Stimulated activated CD4-positive, alpha-beta T cell treated with anti-CD3 and anti-CD28 coated beads, TNF-alpha, amount 100 ng/mL, for 48 hours (primary cell): ENCODE measurements at places on chromosomes 3 and 15.

- DNase-seq = no peak
These were observed 213.9 kb upstream of the PFN2 start for GRCh38 chr3:150184426-150185071.

DNA sequence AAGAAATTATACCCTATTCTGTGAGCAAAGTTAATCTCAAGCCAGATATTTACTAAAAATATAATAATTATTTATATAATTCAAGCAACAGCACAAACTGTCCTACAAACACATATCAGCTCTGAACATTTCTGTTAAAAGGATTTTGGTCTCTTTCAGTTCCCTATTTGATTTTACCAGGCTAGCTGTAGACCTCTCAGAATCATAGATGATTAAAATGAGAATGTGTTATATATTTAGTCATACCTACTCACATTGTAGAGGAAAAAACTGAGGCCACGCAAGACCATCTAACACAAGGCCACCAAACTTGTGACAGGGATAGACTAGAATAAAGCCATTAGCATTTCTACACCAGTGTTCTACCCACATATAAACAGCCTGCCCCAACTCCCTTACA, 28.5 kb downstream of the ACKR4 start:
- no peak for DNase-seq

- no peak for DNase-seq
These were observed 7.4 kb downstream of the ZDHHC19 start for GRCh38 chr3:196203846-196204245.

DNA sequence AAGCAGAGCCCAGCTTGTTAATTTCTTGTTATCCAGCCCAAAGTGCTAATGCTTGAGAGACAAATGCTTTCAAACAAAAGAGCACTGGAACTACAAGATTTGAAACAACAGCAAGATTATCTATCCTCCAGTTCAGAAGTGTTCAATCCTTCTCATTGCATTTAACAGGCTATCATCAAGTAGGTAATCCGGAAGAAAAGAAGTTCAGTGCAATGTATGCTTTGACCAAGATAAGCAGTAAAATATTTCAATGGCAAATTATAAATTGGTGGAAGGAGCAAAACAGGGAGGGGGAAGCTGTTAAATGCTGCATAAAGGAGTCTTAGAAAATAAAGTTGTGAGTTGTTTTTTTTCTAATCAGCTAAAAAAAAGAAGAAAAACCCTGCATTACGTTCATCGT, 8.8 kb downstream of the LRIG1 start:
- DNase-seq = no peak

DNA sequence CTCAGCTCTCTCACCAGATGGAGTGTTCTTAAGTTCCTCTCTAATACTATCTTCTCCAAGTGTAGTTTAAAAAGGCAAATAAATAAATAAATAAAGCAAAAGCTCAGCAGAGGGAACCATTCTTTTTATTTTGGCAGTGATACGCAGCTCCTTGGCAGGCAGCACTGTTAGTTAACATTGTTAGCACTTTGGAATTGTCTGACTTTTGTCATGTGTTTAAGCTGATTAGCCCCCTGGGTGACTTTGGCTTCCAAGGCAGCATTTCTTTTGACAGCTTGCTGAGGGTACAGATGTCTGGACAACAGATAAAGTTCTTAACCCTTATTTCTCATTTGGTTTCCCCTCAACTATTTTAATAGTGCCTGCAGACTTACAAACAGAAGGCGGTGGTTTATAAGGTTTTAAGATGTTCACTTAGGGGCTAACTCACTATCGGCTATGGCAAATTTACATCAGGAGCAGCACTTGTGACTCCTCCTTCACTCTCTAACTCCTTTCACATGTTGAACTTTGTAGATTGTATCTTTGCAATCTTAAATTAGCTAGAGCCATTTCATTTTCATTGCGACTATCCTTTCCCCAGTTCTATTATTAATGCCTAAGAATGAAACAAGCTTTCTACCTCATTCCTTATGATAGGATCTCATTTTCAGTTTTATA, 213.4 kb downstream of the ZBBX start:
- DNase-seq = no peak

DNA sequence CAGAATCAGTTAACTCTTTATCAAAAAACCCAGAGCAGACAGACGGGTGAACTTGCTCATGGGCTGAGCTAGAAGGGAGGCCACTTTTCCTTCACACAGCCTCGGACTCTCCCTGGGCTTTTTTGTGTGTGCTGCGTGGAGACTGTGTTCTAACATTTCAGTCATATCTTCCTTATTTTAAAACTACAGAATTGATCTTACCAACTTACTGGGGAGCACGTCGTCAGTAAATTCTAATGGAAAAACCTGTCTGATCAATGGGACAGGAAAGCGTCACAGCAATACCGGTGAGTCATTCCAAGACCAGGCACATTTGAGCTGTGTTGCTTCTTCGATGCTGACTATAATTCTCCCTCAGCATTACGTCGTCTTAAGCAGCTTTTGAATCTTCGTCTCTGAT, 145.1 kb downstream of the LPP start:
- DNase-seq = peak; percentile 49

- peak; percentile 38 for DNase-seq
These were observed 141.9 kb downstream of the PGPEP1L start for GRCh38 chr15:98865397-98866339.

DNA sequence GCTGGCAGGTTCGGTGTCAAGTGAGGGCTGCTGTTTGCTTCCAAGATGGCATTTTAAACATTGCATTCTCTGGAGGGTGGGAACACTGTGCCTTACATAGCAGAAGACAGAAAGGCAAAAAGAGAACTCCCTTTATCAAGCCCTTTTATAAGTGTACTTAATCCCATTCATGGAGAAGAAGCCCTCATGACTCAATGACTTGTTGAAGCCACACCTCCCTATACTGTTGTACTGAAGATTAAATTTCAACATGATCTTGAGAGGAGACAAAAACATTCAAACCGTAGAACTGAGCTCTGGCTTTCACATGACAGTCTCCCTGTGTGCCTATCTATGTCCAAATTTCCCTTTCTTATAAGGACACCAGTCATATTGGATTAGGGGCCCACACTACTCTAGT, 443.4 kb upstream of the CDIN1 start:
- DNase-seq = no peak

GRCh38 chr15:46344915-46345314, 710.1 kb downstream of the SQOR start:
- no peak for DNase-seq

DNA sequence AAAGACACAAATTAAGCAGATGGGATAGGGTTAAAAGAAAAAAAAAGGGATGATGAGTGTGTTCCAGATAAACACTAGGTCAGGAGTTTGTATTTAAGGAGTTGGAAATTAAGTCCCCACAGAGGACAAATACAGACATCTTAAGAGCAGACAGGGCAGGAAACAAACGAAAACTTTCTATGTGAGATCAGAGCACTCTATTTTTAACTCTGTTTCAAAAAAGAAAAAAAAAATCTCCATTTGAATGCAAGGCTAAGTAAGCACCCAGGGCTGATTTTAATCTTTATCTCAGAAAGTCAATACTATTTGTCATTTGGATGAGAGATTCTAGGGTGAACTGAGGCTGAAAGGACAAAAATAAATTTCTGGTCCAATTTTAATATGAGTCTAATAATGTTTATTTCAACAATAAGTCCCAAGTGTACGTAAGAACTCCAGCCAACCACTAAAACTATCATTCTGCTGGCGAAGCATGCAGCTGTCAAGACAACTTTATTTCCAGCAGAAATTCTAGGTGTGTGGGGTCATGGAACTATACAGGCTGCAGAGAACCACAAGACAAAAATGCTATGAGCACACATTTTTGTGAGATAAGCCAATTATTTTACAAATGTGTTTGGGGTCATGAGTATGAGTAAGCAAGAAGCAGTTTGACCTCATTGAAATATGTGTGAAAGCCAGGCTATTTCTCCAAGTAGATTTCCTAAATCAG, 186.1 kb downstream of the FMN1 start:
- DNase-seq = no peak
